Hepatocyte (in vitro differentiated cells): ENCODE measurements at places on chromosomes 2 and 18. TPM values are rescaled to one million over a fixed set of nuclear protein-coding genes. Genes with fewer than 3 reads are reported as not detected.

RESP18 gene
- total RNA-seq, result not detected in 2 replicates

B3GNT2 gene
- total RNA-seq, result 49.8 and 53.0 TPM in 2 replicates

MATN3 gene
- 2.3 and 3.5 TPM in 2 replicates for total RNA-seq

MYL1 gene
- not detected in 2 replicates for total RNA-seq

WDR54 gene
- 6.2 and 7.1 TPM in 2 replicates for total RNA-seq

UBXN4 gene
- total RNA-seq, result 111 and 121 TPM in 2 replicates

TEKT4 gene
- total RNA-seq, result not detected in 2 replicates

REG3G gene
- 0.30 TPM in 1 of 2 replicates, not detected in the other for total RNA-seq

TIGD1 gene
- 8.7 and 9.1 TPM in 2 replicates for total RNA-seq

ST6GAL2 gene
- 5.9 and 14.4 TPM in 2 replicates for total RNA-seq

SERPINB2 gene
- total RNA-seq, result 1.6 and 1.9 TPM in 2 replicates

ITGB6 gene
- total RNA-seq, result 37.4 and 41.1 TPM in 2 replicates

DPYSL5 gene
- 0.48 and 0.63 TPM in 2 replicates for total RNA-seq

REG3A gene
- 1.2 and 1.6 TPM in 2 replicates for total RNA-seq

GRCh38 chr2:162017233-162017632 is 56.8 kb downstream of the DPP4 start:
- DNase-seq, result no peak

DNA sequence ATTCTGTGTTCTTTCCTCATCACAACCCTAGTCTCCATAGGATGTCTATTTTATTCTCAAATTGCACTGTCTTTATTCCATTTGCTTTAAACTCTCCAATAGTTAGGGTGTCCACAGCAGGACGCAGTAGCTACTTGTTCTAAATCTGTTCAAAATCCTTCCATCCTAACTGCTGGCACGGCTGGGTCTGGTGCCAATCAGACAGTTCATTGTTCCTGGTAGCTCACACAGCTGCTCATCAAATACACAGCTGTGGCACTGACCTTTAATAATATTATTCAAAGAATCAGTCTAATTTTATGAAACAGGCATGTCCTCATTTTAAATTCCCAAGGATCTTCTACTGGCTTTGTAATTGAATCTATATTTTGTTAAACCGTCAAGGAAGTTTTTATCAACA is 59.7 kb upstream of the TMEFF2 start:
- no peak for DNase-seq

- peak; percentile 88 for DNase-seq
Measured at GRCh38 chr2:234544659-234545611, 48.1 kb upstream of the ARL4C start.

- peak; percentile 79 for DNase-seq
Measured at GRCh38 chr18:44325903-44326635, 354.6 kb upstream of the SETBP1 start.

GRCh38 chr2:174121175-174121574 is 127.2 kb downstream of the OLA1 start:
- no peak for DNase-seq

DNA sequence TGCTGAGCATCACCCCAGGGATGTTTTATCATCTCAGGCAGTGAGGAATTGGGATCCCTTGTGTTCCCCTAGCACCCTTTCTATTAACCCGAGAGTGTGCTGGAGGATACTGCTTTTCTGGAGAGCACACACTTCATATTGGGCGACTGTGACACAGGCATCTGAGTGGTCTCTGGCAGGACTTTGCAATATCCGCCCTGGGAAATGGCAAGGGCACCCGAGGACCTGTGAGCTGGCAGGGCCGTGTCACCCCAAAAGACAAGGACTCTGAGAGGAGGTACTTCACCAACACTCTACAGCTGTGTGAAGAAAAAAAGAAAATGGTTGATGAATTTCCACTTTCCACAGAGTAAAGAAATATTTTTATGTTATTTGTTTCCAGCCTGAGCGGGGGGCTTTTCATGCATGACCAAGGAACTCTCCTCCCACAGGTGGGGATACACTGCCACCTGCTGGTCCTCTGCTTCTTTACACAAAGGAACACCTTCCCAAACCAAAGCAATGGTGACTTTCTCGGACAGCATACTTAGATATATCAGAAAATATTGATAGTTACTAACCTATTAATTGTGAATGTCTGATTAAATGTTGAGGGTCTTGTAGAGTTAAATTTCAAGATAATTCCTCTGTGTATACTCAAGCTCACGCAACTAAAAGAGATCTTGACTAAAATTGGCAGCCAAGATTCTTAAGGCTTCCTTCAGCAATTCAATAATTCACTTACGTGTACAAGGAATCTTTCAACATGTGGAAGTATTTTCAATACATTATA is 45.9 kb upstream of the REG3G start:
- DNase-seq, result peak; percentile 84

DNA sequence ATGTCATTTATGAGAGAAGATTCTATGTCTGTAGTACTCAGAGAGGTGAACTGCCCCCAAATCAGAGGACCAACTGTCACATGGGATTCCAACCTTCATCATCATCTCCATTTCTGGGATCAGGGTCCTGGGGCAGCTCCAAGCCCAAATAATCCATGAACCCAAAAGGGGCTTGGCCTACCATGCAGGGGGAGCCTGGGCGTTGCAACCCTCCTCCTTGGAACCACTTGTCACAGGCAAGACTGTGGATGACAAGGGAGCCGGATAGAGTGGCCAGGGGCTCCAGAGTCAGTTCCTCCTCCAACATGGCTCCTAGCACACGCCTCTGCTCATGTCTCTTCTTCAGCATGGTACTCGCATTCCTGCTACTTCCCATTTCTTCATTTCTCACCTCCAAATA is 7.9 kb downstream of the CTLA4 start:
- DNase-seq, result no peak

- no peak for DNase-seq
Measured at GRCh38 chr18:292271-292670, 24.4 kb upstream of the THOC1 start.

- no peak for DNase-seq
Measured at GRCh38 chr18:34990597-34990996, 50.6 kb upstream of the MAPRE2 start.

- peak; percentile 8 for DNase-seq
Measured at GRCh38 chr2:220744861-220745260, 827.2 kb downstream of the EPHA4 start.

DNA sequence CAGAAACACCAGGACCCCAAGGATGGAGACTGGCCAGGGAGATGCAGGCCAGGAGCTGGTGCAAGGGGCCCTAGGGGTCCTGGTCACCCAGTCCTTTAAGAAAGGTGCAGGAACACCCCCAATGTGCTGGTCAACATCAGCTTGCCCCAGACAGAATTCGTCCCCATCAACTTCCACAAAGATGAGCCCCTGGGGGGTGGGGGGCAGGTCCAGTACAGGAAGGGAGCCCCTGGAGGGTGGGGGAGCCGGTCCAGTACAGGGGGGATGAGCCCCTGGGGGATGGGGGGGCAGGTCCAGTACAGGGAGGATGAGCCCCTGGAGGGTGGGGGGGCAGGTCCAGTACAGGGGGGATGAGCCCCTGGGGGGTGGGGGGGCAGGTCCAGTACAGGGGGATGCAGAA is 160.7 kb upstream of the SALL3 start:
- DNase-seq, result no peak

DNA sequence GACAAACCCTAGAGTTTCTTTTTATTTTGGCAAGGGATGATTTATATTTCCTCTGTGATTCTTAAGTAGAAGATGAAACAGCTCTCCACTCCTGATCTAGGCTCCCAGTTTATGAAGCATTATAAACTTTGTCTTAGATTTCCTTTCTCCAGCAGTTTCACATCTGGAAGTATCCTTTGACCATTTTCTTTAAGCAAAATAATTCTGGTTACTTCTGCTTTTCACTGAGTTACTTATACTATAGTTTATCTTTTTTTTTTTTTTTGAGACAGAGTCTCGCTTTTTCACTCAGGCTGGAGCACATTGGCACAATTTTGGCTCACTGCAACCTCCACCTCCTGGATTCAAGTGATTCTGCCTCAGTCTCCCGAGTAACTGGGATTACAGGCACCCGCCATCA is 45.5 kb downstream of the KCMF1 start:
- no peak for DNase-seq

DNA sequence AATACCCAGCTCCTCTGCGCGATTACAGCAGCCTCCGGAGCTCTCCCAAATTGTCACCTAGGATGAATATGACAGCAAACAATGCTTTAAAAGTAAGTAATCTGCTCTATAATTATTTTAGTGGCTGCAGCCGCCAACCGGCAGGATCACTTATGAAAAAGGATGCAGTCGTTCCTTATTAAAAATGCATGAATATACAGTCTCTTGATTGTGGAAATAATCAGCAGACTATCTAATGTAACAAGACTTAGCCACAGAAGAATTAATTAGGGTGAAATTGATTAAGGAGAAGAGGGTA is 71.8 kb upstream of the STPG4 start:
- no peak for DNase-seq

- DNase-seq, result no peak
Measured at GRCh38 chr2:60335533-60336237, 217.8 kb downstream of the BCL11A start.

- peak; percentile 98 for DNase-seq
Measured at GRCh38 chr2:42360890-42361727, at the start of gene COX7A2L. Gene COX7A2L (minus strand): TSS chr2:42361217. CDS start chr2:42361161, 56 bp downstream.

GRCh38 chr2:190415794-190416775 is 7.9 kb downstream of the MFSD6 start:
- DNase-seq, result no peak

DNA sequence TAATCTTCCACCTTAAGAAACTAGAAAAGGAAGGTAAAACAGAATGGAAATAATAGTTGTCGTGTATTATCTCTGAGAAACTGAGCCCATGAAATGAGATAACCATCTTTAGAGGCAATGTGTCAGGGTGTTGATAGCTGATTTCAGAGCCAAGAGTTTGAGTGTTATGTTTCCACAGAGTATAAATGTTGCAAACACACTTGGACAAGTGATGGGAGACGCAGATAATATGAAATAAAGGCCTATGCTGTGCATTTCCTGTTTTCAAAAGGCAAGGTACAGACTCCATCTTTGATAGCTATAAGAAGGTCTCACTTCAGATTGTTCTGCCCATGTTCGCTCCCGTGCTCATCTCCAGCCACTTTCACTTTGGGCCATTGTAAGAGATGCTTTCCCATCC is 25.9 kb upstream of the DNER start:
- no peak for DNase-seq

DNA sequence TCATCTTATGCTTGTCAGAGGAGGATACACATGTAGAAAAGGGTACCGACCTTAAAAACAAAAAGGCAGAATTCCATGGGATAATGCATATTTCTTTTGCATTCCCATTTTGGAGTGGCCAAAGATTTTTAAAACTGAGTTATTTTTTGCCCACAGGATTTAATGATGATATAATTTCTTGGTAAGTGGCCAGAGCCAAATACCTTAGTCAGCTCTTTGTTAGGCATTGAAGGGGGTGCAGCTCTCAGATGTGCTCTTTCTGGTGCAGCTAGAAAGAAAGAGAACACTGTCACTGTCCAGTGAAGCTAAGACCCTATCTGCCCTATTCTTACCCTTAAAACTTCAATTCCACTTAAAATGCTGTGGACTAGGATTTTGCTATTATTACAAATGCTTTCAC is 10.8 kb downstream of the COQ10B start:
- DNase-seq, result no peak

- DNase-seq, result no peak
Measured at GRCh38 chr2:215617060-215617824, 181.4 kb upstream of the FN1 start.

GRCh38 chr2:174263997-174264396 is 15.7 kb upstream of the OLA1 start:
- peak; percentile 19 for DNase-seq

DNA sequence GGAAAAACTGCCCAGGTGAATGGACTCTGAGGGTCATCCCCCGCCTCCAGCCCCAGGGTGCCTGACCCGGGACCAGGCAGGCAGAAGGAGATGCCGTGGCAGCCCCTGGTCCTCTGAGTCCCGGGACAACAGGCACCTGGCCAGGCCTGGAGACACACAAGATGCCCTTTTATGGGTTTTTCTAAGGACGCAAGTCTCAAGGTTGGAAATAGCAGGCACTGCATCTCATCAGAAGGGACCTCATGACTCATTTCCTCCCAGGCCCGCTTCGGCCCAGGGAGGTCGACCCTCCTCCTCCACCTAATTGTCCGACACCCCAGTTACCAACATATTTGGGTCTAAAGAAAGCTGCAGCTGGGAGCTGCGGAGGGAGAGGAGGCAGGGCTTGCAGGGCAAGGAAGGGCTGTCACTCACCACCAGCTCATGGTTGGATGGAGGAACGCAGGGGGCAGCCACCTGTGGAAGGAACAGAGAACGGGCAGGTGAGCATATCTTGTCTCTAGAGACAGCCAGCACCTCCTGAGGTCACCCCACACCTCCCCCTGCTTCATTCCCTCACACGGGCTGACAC is 82.9 kb downstream of the TNS1 start:
- DNase-seq, result no peak

DNA sequence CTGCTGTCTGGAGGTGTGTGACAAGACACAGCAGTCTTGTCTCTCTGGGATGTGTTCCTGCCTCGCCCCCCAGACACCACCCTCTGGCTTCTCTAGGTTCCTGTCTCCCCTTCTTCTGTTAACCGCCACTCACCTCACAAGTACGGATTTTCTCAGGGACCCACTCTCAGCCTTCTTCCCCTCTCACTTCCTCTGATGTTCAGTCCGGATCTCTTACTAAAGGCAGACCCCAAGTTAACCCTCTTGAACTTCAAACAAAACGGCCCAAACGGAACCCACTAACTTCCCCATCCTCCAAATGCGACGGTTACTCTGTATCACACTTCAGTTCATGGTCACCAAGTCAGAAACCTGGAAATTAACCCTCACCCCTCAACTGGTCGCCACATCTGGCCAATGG is 32.0 kb downstream of the B4GALT6 start:
- DNase-seq, result no peak

DNA sequence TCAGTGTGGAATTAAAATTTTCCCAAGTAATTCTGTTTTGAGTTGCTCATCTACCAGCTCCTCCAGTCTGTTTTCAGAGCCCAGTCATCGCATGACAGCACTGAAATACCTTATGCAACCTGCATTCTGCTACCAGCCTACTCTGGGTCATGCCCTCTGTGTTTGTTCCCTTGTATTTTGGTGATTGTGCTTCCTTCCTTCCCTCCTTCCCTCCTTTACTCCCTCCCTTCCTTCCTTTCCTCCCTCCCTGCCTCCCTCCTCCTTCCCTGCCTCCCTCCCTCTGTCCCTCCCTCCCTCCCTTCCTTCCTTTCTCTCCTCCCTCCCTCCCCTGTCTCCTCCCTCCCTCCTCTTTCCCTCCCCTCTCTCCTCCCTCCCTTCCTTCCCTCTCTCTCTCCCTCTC is 289.6 kb downstream of the CDH2 start:
- DNase-seq, result no peak

DNA sequence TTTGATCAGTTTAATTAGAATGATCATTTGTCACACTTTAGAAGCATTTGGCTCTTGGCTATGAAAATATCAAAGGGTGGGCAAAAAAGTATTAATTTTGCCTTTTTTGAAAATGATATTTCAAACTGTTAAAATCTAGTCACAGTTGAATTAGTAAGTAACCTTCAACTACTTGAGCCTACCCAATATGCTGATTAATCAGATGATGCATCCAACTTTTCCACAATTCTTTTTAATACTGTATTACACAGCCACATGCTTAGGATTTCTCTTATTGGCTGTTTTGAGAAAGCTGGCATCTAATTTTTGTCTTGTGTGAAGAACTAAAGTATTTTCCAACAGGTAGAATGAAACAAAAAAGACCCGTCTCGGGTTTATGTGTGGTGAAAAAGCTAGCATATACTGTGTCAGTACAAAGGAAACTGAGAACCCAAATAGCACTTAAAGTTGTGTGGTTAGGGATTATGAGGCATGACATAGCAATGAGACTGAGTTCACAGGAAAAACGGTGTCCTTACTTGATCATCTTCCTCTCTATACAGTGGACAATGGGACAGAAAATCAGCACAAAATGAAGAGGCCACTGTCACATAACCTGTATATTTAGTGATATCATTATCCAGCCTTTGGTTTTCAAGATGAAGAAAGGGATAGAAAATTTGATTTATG is 11.7 kb downstream of the OSBPL6 start:
- no peak for DNase-seq
